ENCODE measurements at places on chromosomes 3 and 15.

- DNase-seq: no peak
Observed at GRCh38 chr3:157067114-157067513, 92.8 kb downstream of the CCNL1 start.

- no peak for DNase-seq
Observed at GRCh38 chr3:52839892-52840545, 5.2 kb upstream of the MUSTN1 start.

- peak; percentile 98 for DNase-seq
Observed at GRCh38 chr3:45817831-45818522, 21.6 kb upstream of the SLC6A20 start.

GRCh38 chr3:48826451-48826850 lies 21.2 kb downstream of the PRKAR2A start:
- no peak for DNase-seq

DNA sequence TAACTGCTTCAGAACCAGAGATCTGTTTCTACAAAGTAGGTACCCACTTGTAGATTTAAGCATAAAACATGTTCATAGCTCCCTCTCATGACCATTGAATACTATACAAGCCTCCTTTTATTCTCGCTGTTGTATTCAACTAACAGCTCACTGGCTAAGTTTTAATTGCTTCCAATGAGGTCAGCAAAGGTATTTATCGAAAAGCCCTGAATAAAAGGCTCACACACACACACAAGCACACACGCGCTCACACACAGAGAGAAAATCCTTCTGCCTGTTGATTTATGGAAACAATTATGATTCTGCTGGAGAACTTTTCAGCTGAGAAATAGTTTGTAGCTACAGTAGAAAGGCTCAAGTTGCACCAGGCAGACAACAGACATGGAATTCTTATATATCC lies at the start of gene FGF7:
Gene FGF7 (plus strand): TSS at position 222 of the 400 bp plus-strand sequence. CDS start 1,056 bp downstream, outside the sequence.
- DNase-seq: no peak

GRCh38 chr3:135314237-135314636 lies 519.2 kb downstream of the EPHB1 start:
- DNase-seq: no peak

- DNase-seq: no peak
Observed at GRCh38 chr3:22399566-22399965, 648.6 kb upstream of the ZNF385D start.

DNA sequence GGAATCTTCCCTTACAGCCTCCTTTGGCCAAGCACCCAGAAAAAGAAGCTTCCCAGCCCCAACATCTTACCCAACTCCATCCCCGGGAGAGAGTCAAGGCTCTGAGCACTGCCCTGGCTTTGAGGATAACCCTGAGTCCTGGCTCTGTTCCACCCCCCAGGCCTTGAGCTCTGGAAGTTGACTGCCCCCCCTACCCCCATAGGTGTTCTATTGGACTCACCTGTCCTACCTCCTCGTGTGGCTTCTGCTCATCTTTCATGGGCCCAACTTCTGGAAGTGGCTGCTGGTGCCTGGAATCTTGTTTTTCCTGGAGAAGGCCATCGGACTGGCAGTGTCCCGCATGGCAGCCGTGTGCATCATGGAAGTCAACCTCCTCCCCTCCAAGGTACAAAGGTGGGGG lies 22.3 kb downstream of the NOX5 start:
- DNase-seq: no peak

- DNase-seq: no peak
Observed at GRCh38 chr3:194140520-194141414, 4.8 kb downstream of the HES1 start.

DNA sequence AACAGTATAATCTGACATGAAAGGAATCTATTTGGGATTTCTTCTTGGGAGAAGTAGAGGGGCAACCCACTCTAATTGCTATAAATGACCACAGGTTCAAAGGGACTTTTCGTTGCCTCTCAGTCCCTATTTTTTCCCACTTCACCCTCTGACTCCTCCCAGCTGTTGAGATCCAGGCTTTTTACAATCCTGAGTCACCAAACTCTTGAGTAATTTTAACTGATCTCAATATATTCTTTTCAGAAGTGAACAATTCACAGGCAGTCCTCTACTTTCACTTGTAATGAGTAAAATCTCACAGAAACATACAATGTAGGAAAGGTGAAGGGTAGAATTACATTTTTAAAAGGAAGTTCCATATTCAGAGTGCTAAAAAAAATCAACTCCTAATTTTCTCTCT lies 44.6 kb downstream of the EIF4E3 start:
- DNase-seq: no peak

- no peak for DNase-seq
Observed at GRCh38 chr3:17260257-17260656, 375.5 kb downstream of the PLCL2 start.

DNA sequence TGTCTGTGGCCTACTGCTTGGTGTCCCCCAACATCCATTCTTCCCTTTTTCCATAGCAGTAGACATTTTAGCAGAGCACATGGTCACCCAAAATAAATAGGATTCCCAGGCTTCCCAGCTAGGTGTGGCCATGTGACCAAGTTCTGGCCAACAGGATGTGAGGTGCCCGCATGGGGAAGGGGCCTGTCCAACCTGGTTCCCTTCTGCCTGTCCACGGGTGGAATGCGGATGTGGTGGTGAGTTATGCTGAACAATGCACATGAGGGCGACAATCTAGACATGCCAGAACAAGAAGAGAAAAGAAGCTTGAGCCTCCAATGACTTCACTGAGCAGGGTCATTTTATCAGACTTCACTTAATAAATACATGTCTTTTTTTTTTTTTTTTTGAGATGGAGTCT lies 77.6 kb upstream of the DLG1 start:
- no peak for DNase-seq

DNA sequence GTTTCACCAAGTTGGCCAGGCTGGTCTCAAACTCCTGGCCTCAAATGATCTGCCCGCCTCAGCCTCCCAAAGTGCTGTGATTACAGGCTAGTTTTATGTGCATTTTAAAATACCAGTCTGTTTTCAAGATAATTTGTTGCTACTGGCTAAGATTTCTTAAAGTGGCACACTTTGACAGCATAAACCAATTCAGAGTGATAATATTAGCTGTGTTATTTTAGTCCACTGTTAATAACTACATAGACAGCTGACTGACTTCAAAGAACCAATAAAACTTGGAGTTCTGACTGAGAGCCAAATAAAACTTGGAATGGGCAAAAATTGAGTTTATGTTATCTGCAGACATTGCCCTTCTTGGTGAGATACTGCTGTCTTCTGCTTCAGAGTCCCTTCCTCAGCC lies 291.8 kb downstream of the UBE2E2 start:
- no peak for DNase-seq

- DNase-seq: no peak
Observed at GRCh38 chr3:170425491-170426239, 7.0 kb downstream of the CLDN11 start.
